ENCODE measurements at places on chromosomes 3 and 15.

- no peak for DNase-seq
Observed at GRCh38 chr3:48614044-48614443, 4.6 kb upstream of the UQCRC1 start.

DNA sequence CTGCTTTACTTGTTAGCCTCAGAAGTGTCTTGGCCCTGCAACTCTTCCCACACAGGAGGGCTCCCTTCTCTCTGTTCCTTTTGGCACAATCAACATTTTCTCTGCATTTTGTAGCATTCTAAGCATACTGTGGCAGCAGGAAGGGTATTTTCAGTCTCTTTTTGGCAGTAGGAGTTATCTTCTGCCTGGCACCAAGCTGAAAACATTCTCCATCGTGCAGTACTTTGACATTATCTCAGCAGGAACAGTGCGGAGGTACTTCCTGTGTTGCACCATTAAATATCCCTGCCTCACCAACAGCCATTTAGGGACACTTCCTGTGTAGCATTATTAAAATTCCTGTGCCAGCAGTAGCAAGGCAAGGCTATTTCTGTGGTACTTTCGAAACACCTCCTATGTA lies 233.2 kb upstream of the SEMA6D start:
- DNase-seq: no peak

- DNase-seq: no peak
Observed at GRCh38 chr3:160128056-160128455, 97.2 kb upstream of the C3orf80 start.

DNA sequence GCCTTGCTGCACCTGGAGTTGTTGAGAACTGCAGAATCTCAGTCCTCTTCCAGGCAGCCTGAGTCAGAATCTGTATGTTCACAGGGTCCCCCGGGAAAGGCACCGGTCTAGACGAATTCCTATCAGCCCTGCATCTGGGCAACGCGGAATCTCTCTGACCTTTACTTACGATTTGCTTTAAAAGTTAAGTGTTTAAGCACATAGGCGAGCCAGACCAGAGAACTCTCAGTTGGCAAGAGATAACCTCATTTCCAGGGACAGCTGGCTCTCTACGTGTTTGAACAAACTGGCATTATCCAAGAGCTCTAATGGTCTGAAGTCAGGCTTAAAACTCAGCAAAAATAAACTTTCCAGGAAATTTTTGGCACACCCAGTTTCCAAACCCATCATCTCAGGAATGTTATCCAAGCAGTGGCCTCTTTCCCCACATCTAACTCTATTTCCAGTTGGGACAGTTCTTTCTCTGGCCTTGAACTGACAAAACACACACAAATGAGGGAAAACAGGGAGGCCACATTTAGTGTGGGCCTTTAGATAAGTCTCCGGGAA lies 53.4 kb downstream of the HES1 start:
- DNase-seq: no peak

DNA sequence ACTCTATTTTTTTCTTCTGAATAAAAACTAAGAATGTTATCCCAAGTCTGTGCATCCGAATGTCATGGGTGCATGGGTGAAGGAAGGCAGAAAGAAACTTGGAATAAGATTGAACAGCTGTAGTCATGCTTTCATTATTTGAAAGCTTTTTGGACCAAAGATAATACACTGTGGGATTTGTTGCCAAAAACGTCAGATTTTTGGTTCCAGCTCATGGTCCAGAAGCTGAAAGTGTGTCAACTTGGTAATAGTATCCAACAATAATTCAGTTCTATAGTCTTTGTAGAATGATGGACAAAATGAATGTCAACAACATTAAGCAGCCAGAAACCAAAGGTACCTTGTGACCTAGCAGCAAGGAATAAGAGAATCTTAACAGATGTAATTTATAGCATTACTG lies 327.9 kb upstream of the ADAMTS9 start:
- no peak for DNase-seq

GRCh38 chr3:131491775-131492174 lies 11.0 kb downstream of the MRPL3 start:
- no peak for DNase-seq

- no peak for DNase-seq
Observed at GRCh38 chr3:25902586-25902985, 112.7 kb downstream of the OXSM start.

GRCh38 chr3:42032693-42033349 lies 58.3 kb upstream of the TRAK1 start:
- no peak for DNase-seq

DNA sequence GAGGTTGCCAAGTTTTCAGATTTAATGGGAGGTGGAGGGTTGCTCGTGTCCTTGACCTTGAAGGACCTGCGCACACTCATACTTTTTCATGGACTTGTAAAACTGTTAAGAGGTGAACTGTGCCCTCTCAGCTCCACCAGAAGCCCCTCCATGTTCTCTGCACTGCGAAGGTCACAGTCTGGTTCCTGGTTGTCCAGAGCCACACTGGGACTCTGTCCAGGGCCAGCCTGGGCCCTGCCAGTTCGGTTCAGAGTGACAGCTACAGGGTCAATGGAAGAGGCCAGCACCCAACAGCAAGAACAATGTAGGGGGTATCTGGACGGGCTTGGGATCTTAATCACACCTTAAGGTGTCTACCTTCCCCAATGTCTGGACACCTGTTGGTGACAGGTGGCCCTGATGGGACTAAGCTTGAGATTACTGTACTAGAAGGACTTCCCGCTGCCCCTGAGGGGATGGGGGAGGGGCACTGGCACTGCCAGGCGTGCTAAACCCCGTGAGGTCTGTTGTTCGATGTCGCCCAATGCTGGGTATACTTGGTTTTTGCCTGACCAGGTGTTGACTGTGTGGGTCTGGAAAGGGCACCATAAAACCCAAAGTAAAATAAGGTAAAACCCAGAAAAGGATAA lies 34.7 kb downstream of the GRK7 start:
- no peak for DNase-seq

DNA sequence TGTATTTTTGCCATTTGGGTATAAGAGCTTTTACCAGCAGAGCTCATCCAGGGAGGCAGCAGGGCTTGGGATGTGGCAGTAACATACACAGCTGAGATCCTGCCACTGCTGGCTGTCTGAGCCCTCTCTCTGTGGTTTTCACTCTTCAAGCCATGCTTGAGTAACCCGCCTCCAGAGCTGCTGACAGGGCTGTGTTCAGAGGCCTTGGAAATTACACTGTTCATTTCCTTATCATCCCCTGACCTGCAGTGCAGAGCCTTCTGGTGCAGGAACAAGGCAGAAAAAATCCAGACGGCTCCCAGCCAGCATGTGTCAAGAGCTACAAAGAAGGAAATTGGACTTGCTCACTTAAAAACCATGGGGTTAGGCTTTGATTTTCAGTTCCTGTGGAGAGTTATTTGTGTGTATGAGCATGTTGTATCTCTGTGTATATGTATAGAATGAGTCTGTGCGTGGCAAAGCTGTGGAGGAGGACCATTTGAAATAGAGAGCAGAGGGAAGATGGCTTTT lies 47.0 kb downstream of the ZNF609 start:
- DNase-seq: no peak

Data from neural crest cell (in vitro differentiated cells).